ENCODE measurements at places on chromosomes 3 and 15.

- no peak for DNase-seq
These were observed 67.6 kb downstream of the EFCAB12 start for GRCh38 chr3:129360705-129361460.

DNA sequence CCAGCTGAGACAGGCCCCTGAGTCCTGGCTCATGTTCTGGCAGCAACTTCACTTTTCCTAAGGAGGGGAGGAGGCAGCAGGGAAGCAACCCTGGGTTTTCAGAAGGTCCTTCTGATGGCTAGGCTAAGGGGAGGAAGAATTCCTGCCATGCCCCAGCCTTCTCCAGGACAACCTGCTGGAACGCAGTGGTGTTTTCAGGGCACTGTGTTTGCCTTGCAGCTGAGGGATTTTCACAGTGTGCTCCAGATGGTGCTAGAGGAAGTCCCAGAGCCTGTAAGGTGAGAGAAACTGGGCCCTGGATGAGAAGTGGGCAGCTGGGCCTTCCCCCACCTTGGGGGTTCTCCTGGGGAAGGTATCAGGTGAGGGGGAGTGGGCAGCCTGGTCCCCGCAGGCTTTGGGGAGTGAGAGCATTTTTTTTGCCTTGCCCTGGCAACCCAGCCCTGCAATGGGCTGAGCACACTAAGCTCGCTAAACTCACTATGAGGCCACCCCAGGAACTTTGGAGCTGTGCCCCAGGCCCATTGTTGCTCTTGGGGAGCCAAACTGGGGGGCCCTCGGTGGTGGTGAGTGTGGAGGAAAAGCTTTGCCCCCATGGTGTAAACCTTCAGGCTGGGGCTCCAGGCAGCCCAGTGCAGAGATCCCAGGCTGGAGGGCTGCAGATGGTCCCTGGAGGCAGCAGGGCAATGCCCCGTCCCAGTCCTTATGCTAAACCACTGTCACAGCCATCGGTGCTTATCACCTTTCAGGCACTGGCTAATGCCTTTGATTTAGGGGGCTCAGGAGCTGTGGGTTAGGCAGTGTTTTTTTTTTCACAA, 41.1 kb downstream of the ACAA1 start:
- DNase-seq = no peak

DNA sequence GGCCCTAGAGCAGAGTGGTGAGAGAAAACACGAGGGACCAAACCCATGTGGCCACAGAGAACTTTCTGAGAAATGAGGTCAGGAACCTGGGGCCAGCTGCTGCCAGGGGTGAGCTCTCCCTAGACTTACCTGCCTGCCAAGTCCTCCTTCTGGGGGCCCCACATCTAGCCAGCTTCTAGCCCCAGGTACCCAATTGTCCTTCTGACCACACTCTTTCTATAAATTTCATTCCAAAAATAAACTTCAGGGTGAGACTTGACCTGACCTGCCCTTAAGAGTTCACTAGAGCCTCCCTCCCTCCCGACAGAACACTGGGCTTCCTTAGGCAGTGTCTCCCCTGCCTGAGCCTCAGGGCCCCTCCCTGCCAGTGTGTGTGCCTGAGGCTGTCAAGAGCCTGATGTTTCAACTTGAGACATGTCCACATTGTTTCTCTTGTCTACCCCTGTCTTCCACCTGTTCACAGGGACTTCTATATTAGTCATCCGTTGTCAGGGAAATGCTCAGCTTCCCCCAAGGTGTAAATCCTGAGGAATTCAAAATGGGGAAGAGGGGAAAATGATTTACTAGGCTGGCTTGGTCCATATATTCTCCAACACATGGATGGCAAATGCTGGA, 312.8 kb upstream of the TLE3 start:
- DNase-seq = no peak

DNA sequence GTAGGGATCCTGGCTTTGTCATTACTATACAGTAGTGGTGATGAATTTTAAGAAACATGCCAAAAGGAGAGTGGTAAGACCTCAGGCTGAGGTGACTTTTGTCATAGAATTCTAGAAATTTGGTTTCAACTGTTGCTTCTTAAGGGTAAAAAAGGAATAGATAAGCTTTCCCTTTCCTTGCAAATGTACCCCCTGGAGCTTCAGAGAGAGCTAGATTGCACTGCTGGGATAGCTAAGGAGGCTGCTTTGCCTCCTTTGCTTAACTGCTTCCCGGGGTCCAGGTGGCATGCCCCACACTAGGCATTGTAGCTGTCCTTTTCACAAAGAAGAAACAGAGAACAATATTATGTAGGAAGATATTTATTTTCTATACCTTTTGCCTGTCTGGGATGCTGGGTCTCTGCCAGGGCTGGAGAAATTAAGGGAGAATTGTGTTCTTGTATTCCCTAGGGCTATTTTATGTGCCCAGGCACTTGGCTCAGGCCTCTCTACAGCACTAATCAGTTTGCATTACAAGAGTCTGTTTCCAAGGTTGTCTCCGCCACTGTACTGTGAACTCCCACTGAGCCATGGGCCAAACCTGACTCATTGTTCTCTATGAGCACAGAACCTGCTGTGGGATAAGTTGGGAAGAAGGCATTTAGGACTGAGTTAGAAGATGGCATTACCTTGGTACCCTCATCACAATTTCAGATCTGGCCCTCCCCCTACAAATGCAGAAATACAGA, 460.0 kb downstream of the PDCD6IP start:
- DNase-seq = no peak

GRCh38 chr3:100697723-100698285, 11.5 kb upstream of the TFG start:
- DNase-seq = no peak

DNA sequence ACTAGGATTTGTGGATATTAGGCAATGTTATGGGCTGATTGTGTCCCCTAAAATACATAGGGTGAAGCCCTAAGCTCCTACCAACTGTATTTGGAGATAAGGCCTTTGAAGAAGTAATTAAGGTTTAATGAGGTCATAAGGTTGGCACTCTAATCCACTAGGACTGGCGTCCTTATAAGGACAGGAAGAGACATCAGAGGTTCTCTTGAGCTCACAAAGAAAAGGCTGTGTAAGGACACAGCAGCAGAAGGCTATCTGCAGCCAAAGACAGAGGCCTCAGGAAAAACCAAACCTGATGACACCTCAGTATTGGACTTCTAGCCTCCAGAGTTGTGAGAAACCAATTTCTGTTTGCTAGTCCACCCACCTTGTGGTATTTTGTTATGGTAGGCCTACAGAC, 416.7 kb downstream of the ZBTB20 start:
- no peak for DNase-seq

DNA sequence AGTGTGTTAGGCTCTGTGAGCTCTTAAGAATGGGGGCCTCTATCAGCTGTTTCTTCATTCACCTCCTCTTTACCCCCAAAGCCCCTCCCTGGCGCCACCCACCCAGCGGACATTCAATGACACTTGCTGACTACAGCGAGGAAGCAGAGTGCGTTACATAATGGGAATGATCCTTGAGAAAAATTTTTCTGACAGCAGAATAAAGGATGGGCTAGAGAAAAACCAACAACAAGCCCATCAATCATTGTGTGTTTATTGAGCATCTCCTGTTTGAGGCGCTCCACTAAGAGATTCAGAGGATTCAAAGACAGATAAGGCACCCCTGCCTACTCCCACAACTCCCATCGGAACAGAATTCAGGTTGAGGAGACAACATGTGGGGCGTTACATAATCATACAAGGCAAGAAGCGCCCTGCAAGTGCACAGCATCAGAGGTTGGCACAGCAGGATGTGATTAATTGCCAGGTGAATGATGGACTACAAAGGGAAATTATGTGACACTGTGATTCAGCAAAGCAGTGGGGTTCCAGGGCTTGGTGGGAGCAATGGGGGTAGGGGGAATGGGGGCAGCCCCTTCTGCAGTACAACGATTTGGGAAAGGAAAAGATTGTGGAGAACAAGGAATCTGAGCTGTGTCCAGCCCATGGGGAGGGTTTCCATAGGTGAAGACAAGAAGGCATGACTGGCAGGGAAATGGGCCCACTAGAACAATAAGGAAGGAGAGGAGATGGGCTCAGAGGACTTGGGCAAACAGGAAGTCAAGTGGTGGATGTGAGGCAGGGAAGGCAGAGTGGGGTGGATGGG, 141.3 kb upstream of the ATP2B2 start:
- no peak for DNase-seq

GRCh38 chr3:139654637-139655365, 23.0 kb downstream of the NMNAT3 start:
- DNase-seq = no peak

- no peak for DNase-seq
These were observed 223.5 kb downstream of the DTWD1 start for GRCh38 chr15:49844390-49844789.

GRCh38 chr15:65937476-65937875, 68.2 kb downstream of the RAB11A start:
- DNase-seq = no peak

- DNase-seq = no peak
These were observed 218.5 kb upstream of the STT3B start for GRCh38 chr3:31314258-31314657.

DNA sequence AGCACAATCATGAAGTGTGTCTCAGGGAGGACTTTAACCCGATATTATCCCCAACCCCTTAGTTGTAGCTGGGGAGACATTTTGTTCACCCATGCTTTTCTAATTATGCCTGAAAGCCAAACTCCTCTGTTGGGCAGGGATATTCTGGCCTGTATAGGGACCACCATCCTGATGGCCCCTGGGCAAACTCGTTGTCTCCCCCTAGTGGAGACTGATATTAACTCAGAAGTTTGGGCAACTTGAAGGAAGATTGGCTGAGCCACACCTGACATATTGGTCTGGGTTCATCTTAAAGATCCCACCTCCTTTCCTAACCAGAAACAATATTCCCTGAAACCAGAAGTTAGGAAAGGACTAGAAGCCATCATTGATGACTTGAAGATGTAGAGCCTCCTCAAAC, 42.3 kb downstream of the TM4SF18 start:
- no peak for DNase-seq

DNA sequence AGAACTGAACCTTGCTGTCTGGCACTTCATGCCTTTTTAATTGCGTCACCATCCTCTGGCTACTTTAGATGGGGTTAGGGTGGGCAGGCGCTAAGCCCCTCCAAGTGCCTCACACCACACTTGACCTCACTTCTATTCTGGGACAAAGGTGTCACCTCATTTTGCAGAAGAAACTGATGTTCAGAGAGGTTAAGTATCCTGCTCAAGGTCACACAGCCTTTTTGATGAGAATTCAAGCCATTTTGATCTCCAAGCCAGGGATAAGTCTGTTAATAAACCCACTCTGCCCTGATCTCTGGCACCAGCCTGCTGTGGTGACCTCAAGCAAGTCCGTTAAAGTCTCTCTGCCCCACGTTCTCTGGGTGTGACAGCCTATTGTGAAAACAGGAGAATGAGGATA, 58.8 kb upstream of the PRR23C start:
- no peak for DNase-seq

GRCh38 chr3:159803459-159803858, 185.2 kb upstream of the IL12A start:
- no peak for DNase-seq

DNA sequence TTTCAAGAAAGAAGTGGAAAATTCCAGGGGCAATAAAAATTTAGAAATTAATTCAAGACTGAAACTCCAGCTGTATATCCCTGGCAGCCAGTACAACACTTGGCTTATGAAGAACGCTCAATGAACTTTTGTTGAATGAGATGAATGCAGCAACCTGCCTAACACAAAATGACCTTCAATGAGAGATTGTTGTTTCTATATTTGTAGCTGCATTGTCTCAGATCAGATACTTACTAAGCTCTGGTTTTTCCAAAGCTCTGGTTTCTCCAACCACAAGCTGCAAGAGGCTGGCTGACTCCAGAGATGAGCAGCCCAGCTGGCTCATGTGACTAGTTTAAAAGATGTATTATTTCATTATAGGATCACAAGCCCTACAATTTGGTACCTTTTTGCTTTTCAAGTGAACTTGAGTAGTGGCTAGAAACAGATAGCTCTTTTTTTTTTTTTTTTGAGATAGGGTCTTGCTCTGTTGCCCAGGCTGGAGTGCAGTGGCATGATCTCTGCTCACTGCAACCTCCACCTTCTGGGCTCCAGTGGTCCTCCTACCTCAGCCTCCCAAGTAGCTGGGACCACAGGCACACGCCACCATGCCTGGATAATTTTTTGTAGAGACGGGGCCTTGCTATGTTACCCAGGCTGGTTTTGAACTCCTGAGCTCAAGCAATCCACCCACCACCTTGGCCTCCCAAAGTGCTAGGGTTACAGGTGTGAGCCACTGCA, 57.4 kb downstream of the UMPS start:
- DNase-seq = peak; percentile 73
